ENCODE measurements at places on chromosomes 4 and X.

GRCh38 chr4:88054901-88055300 lies 47.5 kb downstream of the PKD2 start:
- no peak for DNase-seq

GRCh38 chr4:128275346-128275745 lies 12.3 kb downstream of the PGRMC2 start:
- no peak for DNase-seq

- DNase-seq = no peak
These were observed 88.8 kb downstream of the CORIN start for GRCh38 chr4:47749060-47749459.

DNA sequence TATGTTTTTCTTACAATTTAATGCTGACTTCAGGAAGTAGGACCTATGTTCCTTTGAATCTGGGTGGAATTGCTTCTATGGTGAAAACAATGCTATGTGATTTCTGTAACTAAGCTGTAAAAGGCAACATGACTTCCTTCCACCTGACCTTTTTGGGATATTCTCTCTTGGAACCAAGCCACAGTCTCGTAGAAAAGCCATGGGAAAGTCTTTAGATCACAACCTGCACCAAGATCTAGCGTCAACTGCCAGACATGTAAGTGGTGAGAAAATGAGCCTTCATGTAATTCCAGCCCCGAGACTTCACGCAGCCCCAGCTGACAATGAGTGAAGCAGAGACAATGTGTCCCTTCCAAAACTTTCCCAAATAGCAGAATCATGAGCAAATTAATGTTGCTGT lies 297.0 kb upstream of the DCAF8L1 start:
- DNase-seq = no peak

GRCh38 chr4:187236209-187236890 lies 512.7 kb upstream of the FAT1 start:
- DNase-seq = no peak

GRCh38 chr4:118953276-118953675 lies 64.6 kb downstream of the SYNPO2 start:
- DNase-seq = no peak

- no peak for DNase-seq
These were observed 50.9 kb downstream of the ABCG2 start for GRCh38 chr4:88107406-88108107.

- DNase-seq = no peak
These were observed 52.8 kb downstream of the LCORL start for GRCh38 chr4:17968721-17969120.
